ENCODE measurements at places on chromosomes 3 and 15. TPM values are rescaled to one million over a fixed set of nuclear protein-coding genes. Genes with fewer than 3 reads are reported as not detected.

FOXB1 gene
- total RNA-seq, result not detected

GHSR gene
- not detected for total RNA-seq

MFGE8 gene
- total RNA-seq, result 1,738 TPM

SHC4 gene
- total RNA-seq, result 7.2 TPM

SLC51A gene
- not detected for total RNA-seq

TEX55 gene
- total RNA-seq, result not detected

CHST14 gene
- total RNA-seq, result 22.0 TPM

SUSD5 gene
- total RNA-seq, result 68.0 TPM

HYAL1 gene
- total RNA-seq, result 49.5 TPM

ONECUT1 gene
- 1.5 TPM for total RNA-seq

GAP43 gene
- total RNA-seq, result 0.21 TPM

B2M gene
- total RNA-seq, result 3,395 TPM

CRELD1 gene
- 35.8 TPM for total RNA-seq

FAM107A gene
- 93.4 TPM for total RNA-seq

NOX5 gene
- total RNA-seq, result 0.53 TPM

GOLGA6D gene
- total RNA-seq, result not detected
